ENCODE measurements at places on chromosomes 6 and 20. TPM values are rescaled to one million over a fixed set of nuclear protein-coding genes. Genes with fewer than 3 reads are reported as not detected.
A peak's percentile ranks its signal among the peaks of the same experiment; 100 is the strongest.

DNA sequence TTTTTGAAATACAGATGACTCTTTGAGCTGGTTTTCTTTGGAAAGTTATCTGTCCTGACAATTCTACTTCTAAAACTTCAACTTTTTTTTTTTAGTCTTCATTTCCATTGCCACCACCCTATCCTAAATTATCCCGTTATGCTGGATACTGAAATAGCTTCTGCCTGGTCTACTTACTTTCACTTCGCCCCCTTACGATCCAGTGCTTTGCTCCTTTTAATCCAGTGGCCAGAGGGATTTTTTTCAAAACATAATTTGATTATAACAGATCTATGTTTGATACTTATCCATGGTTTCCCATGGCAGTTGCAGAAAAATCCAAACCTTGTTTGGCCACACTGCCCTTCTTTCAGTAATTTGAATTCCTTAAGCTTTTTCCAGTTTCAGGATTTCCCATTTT is 27.4 kb downstream of the ASXL1 start:
- DNase-seq: no peak

DNA sequence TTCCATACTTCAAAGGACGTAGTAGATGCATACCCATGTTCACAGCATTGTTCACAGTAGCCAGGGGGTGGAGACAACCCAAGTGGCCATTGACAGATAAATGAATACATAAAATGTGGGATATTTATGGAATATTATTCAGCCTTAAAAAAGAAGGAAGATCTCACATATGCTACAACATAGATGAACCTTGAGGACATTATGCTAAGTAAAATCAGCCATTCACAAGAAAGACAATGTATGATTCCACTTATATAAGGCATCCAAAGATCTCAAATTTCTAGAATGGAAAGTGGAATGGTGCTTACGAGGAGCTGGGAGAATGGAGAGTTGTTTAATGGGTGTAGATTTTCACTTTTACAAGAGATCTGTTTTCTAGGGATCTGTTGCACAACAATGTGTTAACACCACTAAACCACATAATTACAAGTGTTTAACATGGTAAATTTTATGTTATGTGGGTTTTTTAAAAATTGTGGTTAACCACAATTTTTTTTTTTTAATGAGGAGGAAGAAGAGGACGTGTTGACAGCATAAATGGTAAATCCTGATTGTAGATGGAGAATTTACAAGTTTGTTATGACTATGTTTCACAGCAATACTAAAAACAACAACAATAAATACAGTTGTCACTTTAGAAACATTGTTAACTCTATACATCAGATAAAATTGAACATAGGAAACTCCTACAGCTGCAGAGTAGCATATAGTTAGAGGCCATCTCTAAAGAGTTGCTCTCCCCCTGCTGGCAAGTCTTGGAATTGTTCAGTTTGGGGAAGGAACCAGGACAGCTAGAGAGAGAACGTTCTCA is 41.6 kb downstream of the CCN2 start:
- peak; percentile 55 for DNase-seq

Gene PLA2G7
- 3.6 TPM for total RNA-seq

Gene IL17A
- total RNA-seq: not detected

Gene HCRTR2
- not detected for total RNA-seq

GRCh38 chr6:54802775-54803634 is 43.6 kb upstream of the FAM83B start:
- no peak for DNase-seq

Gene FILIP1
- total RNA-seq: 2.7 TPM

Gene NKAPL
- 1.6 TPM for total RNA-seq

DNA sequence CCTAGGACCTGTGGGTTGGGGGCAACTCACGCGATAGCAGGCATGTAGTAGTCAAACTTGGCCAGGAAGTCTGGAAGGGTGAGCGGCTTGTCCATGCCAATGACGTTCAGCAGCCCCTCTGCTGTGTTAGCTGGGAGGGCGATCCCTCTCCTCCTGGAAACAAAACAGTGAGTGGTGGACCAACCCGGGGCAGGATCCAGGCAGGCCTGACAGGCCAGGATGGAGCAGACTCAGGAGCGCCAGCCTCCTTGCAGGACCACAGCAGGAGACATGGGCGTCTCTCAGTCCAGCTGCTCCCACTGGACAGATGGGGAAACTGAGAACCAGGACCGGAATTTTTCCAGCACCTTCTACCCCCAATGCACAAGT is 22.5 kb downstream of the ADA start:
- DNase-seq: no peak

- DNase-seq: no peak
Observed at GRCh38 chr6:106141441-106142237, 55.5 kb downstream of the PRDM1 start.

- no peak for DNase-seq
Observed at GRCh38 chr6:142932889-142933288, 12.1 kb downstream of the HIVEP2 start.

Gene LY86
- 1.6 TPM for total RNA-seq

GRCh38 chr6:18501663-18502013 is 114.5 kb downstream of the RNF144B start:
- DNase-seq: no peak

DNA sequence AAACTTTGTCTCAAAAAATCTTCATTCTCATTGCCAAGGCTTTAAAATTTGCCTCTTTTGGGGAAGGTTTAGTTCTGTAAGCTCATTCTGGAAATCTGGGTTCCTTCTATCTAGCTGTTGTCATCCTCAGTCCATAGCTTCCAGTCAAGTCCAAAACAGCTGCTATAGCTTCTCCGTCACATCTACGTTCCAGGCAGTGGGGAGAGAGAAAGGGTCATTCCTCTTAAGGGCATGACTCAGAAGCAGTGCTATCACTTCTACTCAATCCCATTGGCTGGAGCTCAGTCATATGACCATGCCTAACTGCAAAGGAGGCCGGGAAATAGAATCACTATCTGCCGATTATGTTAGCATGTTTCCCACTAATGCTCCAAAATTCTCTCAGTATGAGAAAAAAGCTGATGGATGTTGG is 141.4 kb upstream of the PTPN1 start:
- no peak for DNase-seq

DNA sequence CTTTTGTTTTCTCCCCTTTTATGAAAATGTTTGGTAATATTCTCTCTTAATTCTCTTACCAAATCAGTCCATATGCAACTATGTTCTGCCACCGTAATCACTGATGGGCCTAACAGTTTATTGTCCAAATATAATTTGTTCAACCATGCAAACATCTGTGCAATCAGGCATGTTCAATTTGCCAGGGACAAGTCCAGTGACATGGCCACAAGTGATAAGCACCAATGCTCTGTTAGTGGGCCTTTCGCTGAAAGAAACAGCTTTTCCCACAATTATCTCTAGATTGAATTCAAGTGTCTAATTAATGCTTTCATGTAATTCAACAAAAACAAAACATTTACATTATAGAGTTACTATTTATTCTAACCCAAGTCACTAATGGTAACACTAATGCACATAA is 53.3 kb downstream of the EPB41L2 start:
- DNase-seq: no peak

DNA sequence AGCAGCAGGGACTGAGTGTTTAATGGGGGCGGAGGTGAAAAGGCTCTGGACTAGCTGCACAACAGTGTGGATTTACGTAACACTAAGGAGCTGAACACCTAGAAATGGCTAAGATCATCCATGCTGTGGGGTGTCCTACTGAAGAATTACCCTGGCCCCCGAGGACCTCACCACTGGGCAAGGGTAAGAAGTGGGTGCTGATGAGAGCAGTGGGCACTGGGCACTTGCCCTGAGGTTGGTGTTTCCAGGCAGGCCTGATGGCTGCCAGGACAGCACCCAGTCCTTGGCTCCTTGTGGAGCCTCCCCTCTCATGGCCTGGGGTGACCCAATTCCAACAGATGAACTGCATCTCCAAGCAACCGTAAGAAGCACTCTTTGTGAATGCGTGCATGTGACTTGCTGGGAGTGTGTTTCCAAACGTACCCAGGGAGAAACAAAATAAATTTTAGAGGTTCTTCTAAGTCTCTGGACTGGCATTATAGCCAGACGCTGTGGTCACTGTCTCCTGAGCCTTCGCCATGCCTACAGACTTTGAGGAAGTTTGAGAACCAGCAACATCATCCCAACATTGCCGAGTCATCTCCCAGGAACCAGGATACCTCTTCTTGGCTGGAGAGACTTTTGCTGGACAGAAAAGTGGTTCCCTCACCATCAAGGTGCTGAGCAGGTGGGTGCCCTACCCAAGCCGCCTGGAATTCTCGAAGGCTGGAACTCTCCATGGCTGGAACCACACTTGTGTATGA is 245.9 kb downstream of the ERMARD start:
- no peak for DNase-seq

DNA sequence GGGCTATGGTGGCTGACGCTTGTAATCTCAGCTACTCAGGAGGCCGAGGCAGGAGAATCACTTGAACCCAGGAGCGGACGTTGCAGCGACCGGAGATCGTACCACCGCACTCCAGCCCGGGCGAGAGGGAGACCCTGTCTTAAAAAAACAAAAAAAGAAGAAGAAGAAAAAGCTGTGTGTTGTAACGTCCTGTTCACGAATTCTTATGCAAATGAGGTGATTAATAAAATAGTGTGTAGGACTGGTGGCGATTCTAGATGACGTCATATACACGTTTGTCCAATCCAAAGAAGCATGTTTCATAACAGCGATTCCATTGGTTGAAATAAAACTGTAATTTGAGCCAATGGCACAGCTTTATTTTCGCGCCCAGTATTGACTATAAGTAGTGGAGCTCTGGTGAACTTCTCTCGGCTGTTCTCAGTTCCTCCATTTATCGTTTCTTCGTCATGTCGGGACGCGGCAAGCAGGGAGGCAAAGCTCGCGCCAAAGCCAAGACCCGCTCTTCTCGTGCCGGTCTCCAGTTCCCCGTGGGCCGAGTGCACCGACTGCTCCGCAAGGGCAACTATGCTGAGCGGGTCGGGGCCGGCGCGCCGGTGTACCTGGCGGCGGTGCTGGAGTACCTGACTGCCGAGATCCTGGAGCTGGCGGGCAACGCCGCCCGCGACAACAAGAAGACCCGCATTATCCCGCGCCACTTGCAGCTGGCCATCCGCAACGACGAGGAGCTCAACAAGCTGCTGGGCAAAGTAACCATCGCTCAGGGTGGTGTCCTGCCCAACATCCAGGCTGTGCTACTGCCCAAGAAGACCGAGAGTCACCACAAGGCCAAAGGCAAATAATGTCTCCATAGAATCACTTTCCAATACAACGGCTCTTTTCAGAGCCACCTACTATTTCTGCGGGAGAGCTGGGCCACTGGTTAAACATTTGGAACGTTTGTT is 47.0 kb downstream of the OR2B2 start:
- DNase-seq: peak; percentile 55

Gene SLC13A3
- 5.7 TPM for total RNA-seq

Gene SYTL3
- 1.7 TPM for total RNA-seq

DNA sequence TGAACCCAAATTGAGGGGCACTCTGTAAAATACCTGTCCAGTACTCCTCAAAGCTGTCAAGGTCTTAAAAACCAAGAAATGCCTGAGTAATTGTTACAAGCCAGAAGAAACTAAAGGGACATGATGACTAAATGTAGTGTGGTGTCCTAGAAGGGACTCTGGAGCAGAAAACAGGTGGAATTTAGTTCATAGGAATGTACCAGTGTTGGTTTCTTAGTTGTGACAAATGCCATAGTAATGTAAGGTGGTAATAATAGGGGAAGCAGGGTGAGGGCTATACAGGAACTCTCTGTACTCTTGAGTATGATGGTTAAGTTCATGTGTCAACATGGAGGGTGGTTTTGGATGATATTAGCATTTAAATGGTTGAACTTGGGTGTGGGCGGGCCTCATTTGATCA is 92.3 kb downstream of the CNBD2 start:
- DNase-seq: no peak

- no peak for DNase-seq
Observed at GRCh38 chr6:142349215-142349823, 47.5 kb downstream of the ADGRG6 start.

GRCh38 chr20:45958593-45958992 is 13.4 kb downstream of the ZNF335 start:
- DNase-seq: peak; percentile 2

- no peak for DNase-seq
Observed at GRCh38 chr6:54173089-54173488, 61.8 kb downstream of the MLIP start.

GRCh38 chr20:53695797-53696527 is 102.3 kb upstream of the ZNF217 start:
- DNase-seq: no peak

- DNase-seq: no peak
Observed at GRCh38 chr20:57762531-57763234, 52.9 kb upstream of the PMEPA1 start.

Gene SIRPD
- total RNA-seq: not detected

Gene MUCL3
- not detected for total RNA-seq

DNA sequence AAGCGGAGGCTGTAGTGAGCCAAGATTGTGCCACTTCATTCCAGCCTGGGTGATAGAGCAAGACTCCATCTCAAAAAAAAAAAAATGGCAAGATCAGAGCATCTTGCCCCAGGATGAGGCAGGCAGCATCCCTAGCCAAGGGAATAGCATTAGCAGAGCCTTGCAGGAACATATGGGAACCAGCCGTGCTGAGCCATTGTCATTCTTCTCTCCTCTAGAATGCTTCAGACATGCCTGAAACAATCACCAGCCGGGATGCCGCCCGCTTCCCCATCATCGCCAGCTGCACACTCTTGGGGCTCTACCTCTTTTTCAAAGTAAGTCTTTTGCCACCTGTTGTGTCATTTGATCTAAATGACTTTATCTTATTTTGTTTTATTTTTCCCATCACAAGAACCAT is 13.0 kb downstream of the HM13 start:
- no peak for DNase-seq

- no peak for DNase-seq
Observed at GRCh38 chr6:52160472-52161104, 25.6 kb upstream of the IL17A start.

Gene TTLL9
- 0.36 TPM for total RNA-seq

DNA sequence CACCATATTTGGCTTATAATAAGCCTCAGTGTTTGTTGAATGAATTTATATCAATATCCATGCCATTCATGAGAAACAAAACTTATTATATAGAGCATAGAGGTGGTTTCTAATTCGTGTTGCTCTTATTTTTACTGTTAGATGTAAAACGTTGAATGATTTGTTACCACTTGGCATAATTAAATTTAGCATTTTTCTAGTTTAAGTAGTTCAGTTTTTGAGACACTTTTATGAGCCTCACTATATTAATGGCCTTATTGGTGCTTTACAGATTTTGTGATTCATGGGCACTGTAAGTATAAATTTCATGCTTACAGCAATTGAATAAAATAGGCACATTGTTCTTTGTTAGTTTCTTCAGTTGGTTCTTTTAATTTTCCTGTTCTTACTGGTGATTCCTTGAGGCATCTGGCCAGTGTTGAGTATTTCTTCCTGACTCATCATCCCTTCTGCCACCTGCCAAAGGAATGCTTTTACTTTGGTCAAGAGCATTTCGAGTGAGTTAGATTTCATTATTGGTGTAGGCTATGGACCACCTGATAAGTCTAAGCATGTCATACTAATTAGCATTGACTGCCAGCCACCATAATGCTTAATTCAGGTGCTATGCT is 34.8 kb downstream of the CDKAL1 start:
- DNase-seq: no peak

DNA sequence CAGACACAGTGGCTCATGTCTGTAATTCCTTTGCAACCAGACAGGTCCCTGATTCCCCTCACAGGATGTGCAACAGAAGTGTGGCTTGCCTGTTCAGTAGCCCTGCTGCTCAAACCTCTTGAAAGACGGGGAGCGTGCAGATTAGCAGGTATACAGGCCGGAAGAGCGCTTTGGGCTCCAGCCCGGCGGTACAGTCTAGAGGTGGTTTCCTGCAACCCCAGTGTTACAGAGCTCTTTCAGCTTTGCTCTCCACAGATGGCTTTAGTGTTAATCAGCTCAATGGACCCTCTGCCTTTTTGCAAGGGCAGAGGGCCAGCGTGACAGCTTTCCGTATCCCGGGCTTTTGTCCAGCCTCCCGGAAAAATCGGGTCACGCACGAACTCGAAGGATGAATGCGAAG is 67.2 kb upstream of the TNFRSF21 start:
- no peak for DNase-seq

Gene LAMA4
- total RNA-seq: 48.9 TPM
